ENCODE measurements at places on chromosomes 5 and 9. TPM values are rescaled to one million over a fixed set of nuclear protein-coding genes. Genes with fewer than 3 reads are reported as not detected.

Gene FOXD4L3
- 0.26 TPM for total RNA-seq

Gene FPGS
- total RNA-seq = 34.1 TPM

Gene RLN1
- 0.32 TPM for total RNA-seq

Gene SLC45A2
- total RNA-seq = not detected

Gene SUSD3
- 1.2 TPM for total RNA-seq

Gene TAF1L
- total RNA-seq = not detected

Gene C5orf22
- 19.5 TPM for total RNA-seq

Gene BTNL9
- 17.3 TPM for total RNA-seq

Gene TMEM252
- not detected for total RNA-seq

Gene SKP1
- total RNA-seq = 459 TPM

Gene NUDT12
- 15.1 TPM for total RNA-seq

Gene HOMER1
- 30.7 TPM for total RNA-seq

Gene LMAN2
- total RNA-seq = 74.3 TPM

Gene AIF1L
- 22.7 TPM for total RNA-seq

Gene OR13F1
- total RNA-seq = not detected

Gene SLC6A19
- total RNA-seq = not detected

Gene KCNMB1
- total RNA-seq = 2.3 TPM

Gene TAF11L10
- not detected for total RNA-seq

Gene IFNK
- total RNA-seq = not detected

Gene FBXW11
- 62.3 TPM for total RNA-seq

Gene IFNA21
- not detected for total RNA-seq

Gene EGR1
- total RNA-seq = 31.2 TPM

Gene LHX3
- total RNA-seq = not detected

Gene TNFSF15
- total RNA-seq = not detected

Gene NINJ1
- 62.8 TPM for total RNA-seq

Gene FBN2
- 0.51 TPM for total RNA-seq

Gene STPG3
- total RNA-seq = 0.32 TPM

Gene PTGES
- 9.6 TPM for total RNA-seq

Gene ZNF462
- 32.9 TPM for total RNA-seq

Gene MXD3
- total RNA-seq = 2.4 TPM

Gene CCL27
- not detected for total RNA-seq

Gene C1QTNF3
- total RNA-seq = 3.3 TPM

Measured in right cardiac atrium (tissue), 5 donors.